ENCODE measurements at places on chromosomes 5 and 9.

- DNase-seq, result no peak
Observed at GRCh38 chr5:145787996-145788395, 47.1 kb downstream of the PRELID2 start.

DNA sequence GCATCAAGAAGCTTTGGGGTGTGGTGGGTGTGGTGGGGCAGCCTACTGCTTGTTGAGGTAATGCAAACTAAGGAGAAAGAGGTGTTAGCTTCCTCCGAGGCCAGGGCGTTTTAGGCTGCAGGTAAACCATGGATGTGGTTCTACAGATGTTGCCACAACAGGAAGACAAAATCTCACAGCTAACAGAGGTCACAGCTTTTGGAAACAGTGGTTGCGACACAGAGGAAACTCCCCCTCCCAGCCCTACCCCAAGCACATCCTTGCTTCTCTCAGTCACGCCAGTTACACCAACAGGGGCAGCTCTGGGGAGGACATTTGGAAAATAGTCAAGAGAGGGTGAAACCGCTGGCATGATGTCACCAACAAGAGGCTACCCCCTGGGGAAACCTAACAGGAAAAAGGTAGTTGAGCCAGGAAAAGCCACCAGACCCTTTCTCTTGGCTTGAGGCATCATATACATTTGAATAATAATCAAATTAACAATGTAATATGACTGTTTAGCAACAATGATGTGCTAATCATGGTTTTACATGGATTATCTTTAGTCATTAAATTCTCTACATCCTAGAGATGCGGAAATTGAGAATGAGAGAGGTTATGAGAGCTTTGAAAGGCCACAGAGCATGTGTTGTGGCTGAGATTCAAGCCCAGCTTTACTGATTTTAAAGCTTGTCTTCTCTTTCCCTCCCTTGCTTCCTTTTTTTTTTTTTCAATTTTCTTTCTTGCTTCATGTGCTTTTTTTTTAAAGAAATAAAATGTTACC, 82.2 kb upstream of the IL12B start:
- peak; percentile 90 for DNase-seq

DNA sequence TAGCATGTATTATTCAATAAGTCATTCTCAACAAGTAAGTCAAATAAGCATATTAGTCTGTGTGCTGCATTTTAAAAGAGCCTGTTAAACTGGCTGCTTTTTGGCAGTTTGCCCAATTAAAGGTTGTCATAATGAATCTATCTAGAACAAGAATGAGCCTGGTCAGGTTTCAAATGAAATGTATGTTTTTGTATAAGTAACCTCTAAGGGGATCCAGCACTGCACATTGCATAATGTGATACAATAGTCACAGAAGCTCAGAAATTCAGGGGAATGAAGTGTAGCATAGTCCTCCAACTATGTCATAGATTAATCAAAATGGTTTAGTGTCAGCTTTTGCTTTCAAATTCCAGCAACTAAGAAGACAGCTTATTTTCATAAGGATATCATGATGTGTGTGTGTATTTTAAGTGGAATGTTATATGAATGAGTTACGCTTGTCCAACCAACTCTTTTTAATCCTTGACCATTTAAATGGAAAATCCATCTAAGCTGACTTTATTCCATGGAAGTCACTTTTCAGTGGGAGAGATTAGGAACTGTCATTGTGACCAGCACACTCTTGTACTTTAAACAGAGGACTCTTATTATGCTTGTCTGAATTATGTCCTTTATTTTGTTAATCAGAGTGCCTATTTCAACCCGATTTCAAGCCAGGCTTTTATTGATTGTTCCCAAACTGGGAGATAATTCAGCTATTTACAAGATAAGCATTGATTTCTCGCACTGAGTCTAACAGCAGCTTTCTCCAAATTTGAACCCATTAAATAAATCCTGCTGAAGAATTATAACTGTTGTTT, 283.9 kb upstream of the ADAMTSL1 start:
- DNase-seq, result no peak

DNA sequence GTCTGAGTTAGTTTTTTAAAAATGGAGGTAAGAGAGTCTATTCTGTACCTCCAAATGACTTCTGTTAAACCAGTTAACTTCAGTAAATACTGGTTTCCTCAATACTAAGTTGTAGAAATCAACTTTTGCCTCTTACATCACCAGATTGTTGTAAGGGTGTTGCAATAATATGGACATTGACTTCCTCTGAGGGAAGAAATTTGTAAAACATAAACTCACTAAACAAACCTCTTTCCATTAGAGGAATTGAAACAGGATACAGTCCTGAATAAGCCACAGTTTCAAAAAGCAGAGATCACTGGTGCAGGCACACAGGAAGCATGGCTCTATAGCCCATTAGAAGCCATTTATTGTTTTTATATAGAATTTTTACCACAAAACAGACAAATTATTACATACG, 32.7 kb upstream of the SLCO6A1 start:
- DNase-seq, result no peak

GRCh38 chr9:122131401-122132001, 28.1 kb downstream of the NDUFA8 start:
- no peak for DNase-seq

- DNase-seq, result no peak
Observed at GRCh38 chr9:129469188-129469987, 151.5 kb downstream of the C9orf50 start.

- peak; percentile 59 for DNase-seq
Observed at GRCh38 chr9:99266255-99267023, 44.4 kb downstream of the SEC61B start.

DNA sequence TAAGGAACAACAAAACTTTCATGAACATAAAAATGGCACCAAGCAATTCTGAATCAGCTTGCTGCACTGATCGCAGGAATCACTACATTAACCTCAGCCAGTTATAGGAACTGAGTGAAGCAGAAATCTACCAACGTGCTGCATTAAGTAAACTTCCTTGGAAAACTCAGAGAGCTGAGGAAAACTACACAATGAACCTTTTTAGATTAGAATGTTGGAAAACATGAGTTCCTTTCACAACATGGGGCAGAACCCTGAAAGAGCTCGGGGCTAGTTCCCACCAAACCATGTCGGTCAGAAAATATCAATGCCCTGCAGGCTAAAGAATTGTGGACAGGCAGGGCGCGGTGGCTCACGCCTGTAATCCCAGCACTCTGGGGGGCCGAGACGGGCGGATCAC, 19.4 kb downstream of the ALDH7A1 start:
- no peak for DNase-seq

GRCh38 chr5:68424799-68425537, 209.4 kb downstream of the PIK3R1 start:
- DNase-seq, result no peak

- peak; percentile 50 for DNase-seq
Observed at GRCh38 chr5:143229426-143229895, 174.0 kb downstream of the NR3C1 start.

GRCh38 chr5:1593903-1594356, 70.2 kb upstream of the LPCAT1 start:
- DNase-seq, result no peak

GRCh38 chr9:20995616-20996015, 35.8 kb downstream of the HACD4 start:
- no peak for DNase-seq

DNA sequence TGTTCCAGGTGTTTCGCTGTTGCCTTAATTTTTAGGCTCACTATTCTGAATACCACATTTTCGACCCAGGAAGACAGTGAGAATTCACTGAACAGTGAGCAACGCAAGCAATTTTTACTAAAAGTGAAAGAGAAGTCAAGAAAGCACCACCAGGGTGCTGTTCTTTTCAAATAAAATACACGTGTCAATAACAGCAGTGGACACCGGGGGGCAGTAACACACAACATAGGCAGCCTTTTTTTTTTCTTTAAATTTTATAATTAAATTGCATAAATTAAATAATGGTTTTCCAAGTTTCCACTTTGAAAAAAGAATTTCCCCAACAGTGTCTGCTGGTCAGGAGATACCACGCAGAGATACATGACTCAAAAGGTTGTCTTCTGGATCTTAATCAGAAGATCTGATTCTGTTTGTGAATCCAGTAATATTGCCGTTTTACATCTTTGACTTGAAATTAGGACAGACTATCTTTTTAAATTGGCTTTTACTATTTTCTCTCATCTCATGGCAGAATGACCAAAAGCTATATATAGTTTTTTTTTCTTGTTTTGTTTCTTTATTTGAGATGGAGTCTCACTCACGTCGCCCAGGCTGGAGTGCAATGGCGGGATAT, 47.1 kb upstream of the SH3GL2 start:
- no peak for DNase-seq

- DNase-seq, result no peak
Observed at GRCh38 chr9:121350993-121351561, 19.0 kb downstream of the STOM start.

GRCh38 chr5:58675341-58675740, 92.5 kb downstream of the RAB3C start:
- DNase-seq, result no peak

DNA sequence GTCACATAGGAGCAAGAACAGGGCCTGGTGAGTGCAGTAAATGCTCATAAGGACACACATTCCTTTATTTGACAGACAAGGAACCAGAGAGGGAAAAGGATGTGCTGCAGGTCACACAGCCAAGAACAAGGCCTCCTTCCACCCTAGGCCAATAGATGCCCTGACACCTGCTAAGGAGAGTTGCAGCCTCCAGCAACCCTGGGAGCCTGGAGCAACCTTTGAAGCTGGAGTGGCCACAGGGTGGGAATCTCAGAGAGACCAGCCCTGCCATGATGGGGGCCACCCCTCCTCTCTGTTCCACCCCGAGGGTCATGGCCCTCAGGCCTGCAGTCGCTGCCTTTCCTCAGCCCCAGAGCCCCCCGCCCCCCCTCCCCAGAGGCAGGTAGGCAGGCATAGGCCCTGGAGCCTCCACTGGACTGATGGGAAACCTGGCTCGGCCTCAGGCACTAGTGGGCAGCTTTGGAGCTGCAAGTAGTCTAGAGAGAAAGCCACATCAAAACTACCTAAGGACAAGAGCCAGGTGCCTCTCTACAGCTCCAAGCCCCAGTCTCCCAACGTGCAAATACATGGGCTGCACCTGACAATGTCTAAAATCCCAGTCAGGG, 116.1 kb upstream of the SPOCK1 start:
- DNase-seq, result no peak

- no peak for DNase-seq
Observed at GRCh38 chr5:178249191-178249989, 16.8 kb upstream of the PHYKPL start.

DNA sequence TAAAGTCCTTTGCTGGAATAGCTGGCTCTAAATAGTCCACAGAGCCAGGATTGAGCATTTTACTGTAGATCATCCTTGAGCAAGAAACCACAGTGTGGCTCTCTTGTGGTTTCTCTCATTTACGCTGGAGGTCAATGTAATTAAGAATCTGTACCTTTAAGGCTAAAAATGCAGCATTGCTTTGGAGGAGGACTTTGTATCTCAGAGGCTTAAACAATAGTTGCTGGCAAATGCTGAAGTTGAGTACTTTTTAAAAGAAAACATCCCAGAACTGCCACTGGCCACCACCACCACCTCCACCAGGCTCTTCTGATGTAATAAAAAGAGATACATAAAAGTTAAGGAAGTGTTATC, 177.3 kb upstream of the ADAMTSL1 start:
- no peak for DNase-seq

GRCh38 chr9:132732326-132733259, 62.3 kb downstream of the GTF3C4 start:
- no peak for DNase-seq

- no peak for DNase-seq
Observed at GRCh38 chr5:5887833-5888232, 465.4 kb downstream of the ICE1 start.

GRCh38 chr5:170771496-170771895, 12.0 kb upstream of the GABRP start:
- no peak for DNase-seq

DNA sequence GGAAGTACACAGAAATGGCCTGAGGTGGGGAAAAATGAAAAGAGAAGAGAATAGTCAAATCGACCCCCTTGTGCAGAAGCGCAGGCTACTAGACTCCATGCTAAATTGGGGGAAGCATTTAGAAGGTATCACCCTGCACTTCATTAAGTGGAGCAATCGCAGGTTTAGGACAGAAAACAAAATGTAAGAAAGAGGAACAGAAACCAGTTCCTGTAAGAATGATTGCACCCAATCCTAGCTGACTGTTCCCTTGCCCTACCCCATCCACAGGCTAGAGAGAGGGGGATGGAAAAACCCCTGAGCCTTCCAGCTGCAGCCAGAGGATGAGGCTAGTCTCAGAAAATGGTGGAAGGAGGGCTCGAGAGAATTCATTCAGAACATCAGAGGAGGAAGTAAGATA, 23.9 kb upstream of the PPP1R2B start:
- DNase-seq, result no peak

GRCh38 chr5:105735704-105736103, 1935.0 kb downstream of the EFNA5 start:
- DNase-seq, result no peak
